ENCODE measurements at places on chromosomes 13 and 19.

DNA sequence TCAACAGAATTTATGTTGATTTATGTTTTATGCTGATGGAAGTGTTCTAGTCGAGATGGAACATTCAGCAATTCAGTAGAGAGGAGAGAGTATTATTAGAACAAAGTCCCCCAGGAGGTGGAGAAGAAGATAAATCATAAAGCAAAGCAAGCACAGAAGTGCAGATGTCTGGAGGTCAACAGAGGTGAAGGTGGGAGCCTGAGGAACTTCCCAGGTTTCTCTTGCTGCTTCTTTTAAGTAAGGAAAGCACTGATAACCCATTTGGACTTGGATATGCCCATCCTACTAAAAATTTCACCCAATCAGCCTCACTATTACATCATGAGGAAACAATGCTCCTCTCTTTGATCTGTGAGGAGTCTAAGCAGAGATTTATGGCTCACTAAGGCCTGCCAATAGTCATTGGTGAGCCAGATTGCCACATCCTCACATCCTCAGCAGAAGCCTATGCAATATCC is 98.8 kb downstream of the EPSTI1 start:
- no peak for DNase-seq

GRCh38 chr19:47471733-47472457 is at the start of gene SLC8A2:
SLC8A2 (minus strand) TSS chr19:47471893; CDS start chr19:47466403, 5,490 bp downstream.
- peak; percentile 82 for DNase-seq

DNA sequence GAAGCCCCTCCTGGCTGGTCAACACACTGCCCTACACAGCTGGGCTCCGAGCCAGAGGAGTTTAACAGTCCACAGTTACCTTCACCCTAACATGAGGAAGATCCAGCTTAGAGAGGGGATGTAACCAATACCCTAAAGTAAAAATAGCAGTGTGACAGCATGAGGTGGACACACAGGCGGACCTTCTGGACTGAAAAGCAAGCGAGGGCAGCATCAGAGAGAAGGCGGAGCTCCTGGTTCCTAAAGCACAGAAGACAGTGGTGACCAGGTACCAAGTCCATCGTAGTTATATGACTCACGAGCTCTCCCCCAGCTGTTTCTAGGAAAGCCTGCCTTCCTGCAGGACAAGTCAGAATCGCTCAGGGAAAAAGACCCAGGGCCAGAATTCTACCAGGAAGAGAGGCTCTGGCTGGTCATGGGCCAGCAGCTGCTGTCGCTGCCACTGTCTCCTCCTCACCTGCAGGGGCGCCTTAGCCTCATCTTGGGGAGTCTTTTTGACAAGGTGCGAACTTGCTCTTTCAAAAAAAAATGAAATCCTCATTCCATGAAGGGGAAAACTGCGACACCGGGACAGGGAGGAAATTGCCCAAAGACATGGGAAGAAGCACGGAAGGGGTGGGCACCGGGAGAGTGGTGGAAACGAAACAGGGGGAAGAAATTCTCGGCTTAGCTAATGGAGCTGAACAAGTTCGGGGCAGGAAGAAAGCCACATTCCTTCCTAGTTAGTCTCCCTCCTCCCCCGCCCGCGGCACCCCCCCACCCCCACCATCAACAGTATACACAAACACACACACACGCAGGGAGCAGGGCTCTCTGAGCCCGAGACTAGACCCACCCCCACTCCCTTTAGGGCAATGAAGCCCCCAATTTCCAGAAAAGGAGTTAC is 1.7 kb downstream of the ELL start:
- DNase-seq: peak; percentile 73

- no peak for DNase-seq
Observed at GRCh38 chr13:111359237-111359915, 38.9 kb downstream of the TEX29 start.

- no peak for DNase-seq
Observed at GRCh38 chr13:99666146-99666805, 165.0 kb downstream of the TM9SF2 start.

DNA sequence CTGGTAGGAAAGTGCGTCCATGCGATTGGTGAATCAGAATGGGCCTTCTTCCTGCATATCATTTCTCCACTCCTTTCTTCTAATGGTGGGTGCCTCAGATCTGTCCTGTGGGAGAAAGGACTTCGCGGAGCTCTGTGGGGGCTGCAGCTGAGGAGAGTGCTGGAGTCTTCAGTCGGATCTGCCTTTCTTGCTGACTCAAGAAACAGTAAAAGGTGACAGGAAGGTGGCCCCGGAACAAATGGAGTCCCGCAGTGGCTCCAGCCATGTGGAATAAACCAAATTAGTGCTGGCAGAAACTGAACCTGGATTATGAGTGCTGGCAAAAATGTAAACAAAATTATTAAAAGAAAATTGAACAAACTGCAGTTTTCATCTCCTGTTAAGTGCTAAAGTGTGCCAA is 15.1 kb upstream of the GAS6 start:
- no peak for DNase-seq

- DNase-seq: no peak
Observed at GRCh38 chr13:48132961-48133360, 38.1 kb upstream of the MED4 start.

DNA sequence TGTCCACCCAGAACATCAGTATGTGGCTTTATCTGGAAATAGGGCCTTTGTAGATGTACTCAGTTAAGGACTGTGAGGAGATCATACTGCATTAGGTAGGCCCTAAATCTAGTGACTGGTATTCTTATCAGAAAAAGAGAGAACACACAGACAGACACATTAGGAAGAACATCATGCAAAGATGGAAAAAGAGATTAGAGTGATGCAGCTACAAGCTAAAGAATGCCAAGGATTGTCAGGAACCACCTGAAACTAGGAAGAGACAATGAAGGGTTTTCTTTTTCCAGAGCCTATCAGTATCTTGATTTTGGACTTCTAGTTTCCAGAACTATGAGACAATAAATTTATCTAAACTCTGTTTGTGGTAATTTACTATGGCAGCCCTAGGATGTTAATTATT is 15.0 kb upstream of the DZIP1 start:
- DNase-seq: no peak

- DNase-seq: no peak
Observed at GRCh38 chr19:54312011-54312410, 955 bp downstream of the LILRA5 start.

- no peak for DNase-seq
Observed at GRCh38 chr13:104592127-104592526, 1525.9 kb upstream of the SLC10A2 start.

Data from testis (tissue), 5 donors.